ENCODE measurements at places on chromosomes 5 and 9.

GRCh38 chr5:120298981-120299380, 165.1 kb upstream of the PRR16 start:
- no peak for DNase-seq

DNA sequence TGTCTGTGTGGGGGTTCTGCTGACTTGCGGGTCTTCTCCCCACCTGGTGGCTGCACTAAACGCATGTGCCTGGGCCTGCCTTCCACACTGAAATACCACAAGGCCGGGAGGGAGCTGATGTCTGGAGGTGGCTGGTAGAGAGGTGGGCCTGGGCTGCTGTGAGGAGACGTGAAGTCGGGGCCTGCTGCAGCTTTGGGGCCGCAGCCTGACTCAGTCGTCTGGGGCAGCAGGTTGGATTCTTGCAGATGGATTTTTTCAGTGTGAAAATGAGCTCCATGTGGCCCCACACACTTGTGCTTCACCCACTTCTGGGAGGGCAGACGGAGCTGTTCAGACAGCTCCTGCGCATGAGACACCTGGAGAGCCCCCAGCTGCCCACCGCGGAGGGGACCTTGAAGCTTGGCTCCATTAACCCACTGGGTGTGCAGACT, 29.3 kb downstream of the COL5A1 start:
- DNase-seq, result no peak

- no peak for DNase-seq
Measured at GRCh38 chr9:71072587-71072986, 48.8 kb downstream of the TRPM3 start.

- no peak for DNase-seq
Measured at GRCh38 chr5:14357441-14357840, 214.3 kb downstream of the TRIO start.

GRCh38 chr5:19179571-19179970, 808.4 kb downstream of the CDH18 start:
- no peak for DNase-seq

DNA sequence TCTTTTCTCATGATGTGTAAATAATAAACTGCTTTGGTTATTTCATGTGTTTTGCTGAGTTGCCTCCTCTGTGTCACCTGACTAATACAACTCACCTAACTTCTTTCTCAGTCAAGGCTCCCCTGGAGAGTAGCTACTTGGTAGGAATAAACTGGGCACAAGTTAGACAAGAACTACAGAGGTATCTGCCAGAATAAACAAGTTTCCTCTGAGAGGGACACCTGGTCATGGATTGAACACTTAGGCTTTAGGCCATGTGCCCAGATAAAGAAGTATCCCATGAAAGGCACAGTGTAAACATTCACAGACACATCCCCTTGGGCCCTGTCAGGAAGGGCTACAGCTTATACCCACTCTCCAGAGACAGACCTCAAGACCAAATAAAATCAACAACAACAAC, 532.5 kb downstream of the KIF4B start:
- no peak for DNase-seq

GRCh38 chr9:20462410-20462809, 159.9 kb downstream of the MLLT3 start:
- no peak for DNase-seq

Data from D721Med (cell line).